Suppressor macrophage (primary cell): ENCODE measurements at places on chromosomes 7 and 10.

DNA sequence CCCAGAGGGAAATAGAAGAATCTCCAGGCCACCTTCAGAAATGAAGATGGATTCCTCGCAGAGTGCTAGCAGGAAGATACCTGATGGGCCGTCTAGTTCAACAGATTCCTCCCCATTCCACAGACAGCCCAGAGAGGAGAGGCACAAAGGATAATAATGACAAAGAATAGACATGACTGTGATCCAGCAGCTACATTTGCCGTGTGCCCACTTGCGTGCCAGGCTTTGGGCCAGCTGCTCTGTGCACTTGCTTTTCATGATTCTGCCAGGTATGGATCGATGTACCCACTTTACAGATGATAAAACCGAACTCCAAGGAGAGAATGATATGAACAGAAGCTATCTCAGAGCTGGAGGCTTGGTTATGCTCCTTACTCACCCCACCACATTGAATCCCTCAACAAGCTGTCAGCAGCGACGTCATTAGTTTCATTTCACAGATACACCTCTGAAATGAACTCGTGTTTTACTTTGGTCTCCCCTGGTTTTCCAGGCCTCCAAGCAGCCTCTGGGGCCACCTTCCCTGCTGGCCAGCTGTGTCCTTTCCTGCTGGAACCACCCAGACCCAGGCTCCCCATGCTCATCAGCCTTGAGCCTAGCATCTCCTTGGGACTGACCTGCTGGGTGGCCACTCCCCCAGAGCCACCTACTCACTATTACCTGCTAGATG is 11.9 kb upstream of the WDFY4 start:
- DNase-seq, result no peak

GRCh38 chr10:77974396-77975074 is 48.0 kb upstream of the DLG5 start:
- DNase-seq, result peak; percentile 4

DNA sequence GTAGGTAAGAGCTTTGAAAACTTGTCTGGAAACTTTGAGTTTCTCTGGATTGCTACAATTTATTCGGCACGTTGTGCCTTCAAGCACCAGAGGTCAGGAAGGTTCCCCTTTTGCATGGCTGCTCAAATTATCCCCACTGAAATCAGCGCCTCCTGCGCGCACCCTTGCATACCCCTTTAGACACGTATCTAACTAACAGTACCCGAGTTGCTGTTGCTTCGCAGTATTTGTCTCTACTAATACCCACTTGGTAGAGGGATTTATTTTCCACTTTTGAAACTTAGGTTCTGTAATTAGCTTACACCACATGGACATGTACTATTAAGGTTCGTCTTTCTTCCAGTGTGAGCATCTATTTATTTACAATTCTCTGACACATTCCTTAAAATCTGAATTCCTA is 1.6 kb downstream of the MEOX2 start:
- DNase-seq, result no peak

GRCh38 chr10:97333601-97334369 is 744 bp downstream of the FRAT2 start:
- peak; percentile 93 for DNase-seq

GRCh38 chr7:127791446-127792189 is 139.6 kb downstream of the SND1 start:
- peak; percentile 36 for DNase-seq

DNA sequence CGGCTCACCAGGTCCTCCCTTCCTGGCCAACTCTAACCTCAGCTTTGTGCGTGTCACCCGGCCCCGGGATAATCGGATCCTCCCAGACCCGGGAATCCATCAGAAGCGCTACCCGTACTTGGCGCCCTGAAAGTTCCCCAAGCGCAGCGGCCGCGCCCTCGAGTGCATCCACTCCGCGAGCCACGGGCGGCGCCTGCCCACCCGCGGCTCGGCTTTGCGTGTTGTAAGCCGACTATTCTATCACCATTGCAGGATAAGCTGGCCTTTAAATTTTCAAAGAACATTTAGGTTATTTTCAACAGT is 35.7 kb upstream of the EBLN1 start:
- peak; percentile 81 for DNase-seq

GRCh38 chr10:15789793-15790525 is 70.2 kb upstream of the ITGA8 start:
- no peak for DNase-seq

DNA sequence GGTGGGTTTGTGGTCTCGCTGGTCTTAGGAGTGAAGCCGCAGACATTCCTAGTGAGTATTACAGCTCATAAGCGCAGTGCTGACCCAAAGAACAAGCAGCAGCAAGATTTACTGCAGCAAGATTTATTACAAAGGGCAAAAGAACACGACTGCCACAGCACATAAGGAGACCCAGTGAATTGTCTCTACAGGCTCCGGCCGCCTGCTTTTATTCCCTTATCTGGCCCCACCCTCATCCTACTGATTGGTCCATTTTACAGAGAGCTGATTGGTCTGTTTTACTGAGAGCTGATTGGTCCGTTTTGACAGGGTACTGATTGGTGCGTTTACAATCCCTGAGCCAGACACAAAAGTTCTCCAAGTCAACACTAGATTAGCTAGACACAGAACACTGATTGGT is 82.1 kb downstream of the VIPR2 start:
- DNase-seq, result no peak

GRCh38 chr7:100882201-100882600 is 7.3 kb downstream of the SRRT start:
- no peak for DNase-seq

DNA sequence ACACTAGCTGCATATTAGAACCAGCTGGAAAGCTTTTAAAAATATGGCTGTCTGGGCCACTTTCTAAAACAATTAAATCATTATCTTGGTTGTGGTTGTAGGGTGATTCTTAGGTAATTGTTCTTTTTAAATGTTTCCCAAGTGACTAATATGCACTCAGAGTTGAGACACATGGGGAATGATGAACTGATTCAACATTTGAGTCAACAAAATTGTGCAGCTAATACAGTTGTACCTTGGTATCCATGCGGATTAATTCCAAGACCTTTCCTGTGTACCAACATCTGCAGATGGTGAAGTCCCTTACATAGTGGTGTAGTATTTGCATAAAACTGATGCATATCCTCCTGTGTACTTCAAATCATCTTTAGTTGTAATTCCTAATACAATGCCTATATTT is 242.2 kb downstream of the ATRNL1 start:
- DNase-seq, result no peak

DNA sequence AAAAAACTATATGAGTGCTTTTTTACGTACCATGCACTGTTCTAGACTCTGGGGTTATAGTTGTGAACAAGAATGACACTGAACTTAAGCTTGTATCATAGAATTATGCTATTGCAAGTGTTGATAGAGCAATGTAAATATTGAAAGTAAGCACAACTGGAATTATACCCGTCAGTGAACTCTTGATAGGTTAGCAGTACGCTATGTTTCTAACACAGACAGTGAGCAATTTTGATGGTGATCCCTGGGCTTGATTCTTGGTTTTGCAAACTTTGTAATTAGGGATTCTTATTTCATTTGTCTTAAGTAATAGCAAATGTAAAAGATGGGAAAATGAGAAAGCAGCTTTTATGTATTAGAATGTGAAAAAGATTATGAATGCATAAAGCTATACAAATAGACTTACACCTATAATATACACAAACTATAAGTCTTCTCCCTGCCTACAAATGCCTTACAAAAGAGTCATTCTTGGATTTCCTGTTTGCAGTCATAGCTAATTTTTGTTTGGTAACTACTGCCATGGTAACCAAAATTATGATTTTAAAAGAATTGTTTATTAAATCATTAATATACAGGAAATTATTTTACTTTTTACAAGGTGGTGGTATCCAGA is 6.7 kb downstream of the TES start:
- DNase-seq, result no peak

- peak; percentile 90 for DNase-seq
Observed at GRCh38 chr10:77555591-77556212, 81.9 kb downstream of the KCNMA1 start.

GRCh38 chr10:32244421-32245207 is 102.3 kb downstream of the EPC1 start:
- no peak for DNase-seq

GRCh38 chr10:123213192-123213591 is 59.0 kb downstream of the BUB3 start:
- DNase-seq, result no peak

- DNase-seq, result no peak
Observed at GRCh38 chr7:1969459-1970284, 263.1 kb downstream of the MAD1L1 start.

GRCh38 chr7:149161241-149161848 is 14.1 kb downstream of the ZNF398 start:
- DNase-seq, result no peak

- DNase-seq, result no peak
Observed at GRCh38 chr10:128083191-128083895, 42.9 kb downstream of the MKI67 start.

GRCh38 chr10:12063483-12063818 is 5.3 kb upstream of the DHTKD1 start:
- DNase-seq, result no peak

- no peak for DNase-seq
Observed at GRCh38 chr10:110851020-110851612, 20.6 kb upstream of the PDCD4 start.

GRCh38 chr10:131797626-131798025 is 103.2 kb upstream of the PPP2R2D start:
- DNase-seq, result no peak

DNA sequence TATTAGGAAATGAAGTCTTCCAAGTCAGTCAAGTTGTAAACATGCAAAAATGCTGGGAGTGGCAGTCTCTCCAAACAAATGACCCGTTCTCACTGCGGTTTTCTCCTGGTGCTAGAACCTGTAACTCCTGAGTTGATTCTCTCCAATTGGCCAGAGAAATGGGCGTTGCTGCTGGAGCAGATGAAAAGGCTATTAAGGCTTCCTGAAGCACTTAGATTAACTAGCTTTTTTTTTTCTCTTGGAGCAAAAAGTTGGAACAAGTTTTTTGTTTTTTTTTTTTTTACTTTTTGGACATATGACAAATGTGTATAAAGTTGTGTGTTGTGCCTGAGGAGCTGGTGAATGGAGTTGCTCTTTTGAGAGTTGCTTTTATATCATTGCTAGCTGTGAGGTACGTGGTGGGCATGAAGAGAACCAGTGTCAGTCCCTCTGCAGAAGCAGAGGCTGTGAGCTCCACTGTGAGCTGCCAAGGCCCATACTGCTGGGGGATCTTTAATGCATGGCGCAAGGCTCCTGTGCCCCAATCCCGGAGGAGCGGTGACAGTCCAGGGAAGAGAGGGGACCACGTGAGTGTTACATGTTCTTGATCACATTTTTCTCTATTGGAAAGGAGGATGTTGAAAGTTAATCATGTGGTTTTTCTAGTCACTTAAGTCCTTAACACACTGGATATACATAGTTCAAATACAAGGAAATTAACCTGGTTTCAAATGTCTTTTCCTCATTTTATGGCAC is 393.6 kb upstream of the GALNT17 start:
- no peak for DNase-seq

GRCh38 chr10:326894-327635 is 191.8 kb downstream of the ZMYND11 start:
- no peak for DNase-seq

GRCh38 chr7:24407965-24408364 is 124.0 kb downstream of the NPY start:
- no peak for DNase-seq

GRCh38 chr7:77651575-77652162 is 44.6 kb upstream of the RSBN1L start:
- peak; percentile 48 for DNase-seq

DNA sequence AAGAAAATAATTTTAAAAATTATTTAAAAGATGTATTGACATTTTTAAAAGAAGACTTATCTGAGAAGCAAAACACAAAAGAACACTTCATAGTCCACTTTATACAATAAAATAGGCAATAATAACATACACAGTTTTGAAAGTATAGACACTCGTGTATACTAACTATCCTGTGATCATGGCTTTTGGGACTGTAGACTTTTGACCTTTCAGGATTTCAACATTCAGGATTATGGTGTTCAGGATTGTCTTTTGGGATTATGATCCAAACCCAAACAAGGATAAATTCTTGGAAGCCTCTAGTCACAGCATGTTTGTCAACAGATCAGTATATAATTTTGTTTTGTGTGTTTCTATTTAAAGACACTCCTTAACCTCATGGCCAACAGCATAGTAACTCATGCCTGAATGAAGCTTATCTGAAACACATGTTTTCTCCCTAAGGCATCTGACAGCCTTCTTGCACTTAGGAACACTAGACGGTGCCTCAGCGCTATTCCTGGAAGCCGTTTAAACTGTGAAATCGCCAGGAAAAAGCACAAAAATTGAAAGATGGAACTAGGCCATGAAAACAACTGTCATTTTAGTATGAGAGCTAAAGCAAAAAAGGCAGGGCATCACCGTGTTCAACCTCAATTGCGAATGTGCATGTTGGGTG is 29.9 kb downstream of the GSAP start:
- no peak for DNase-seq

GRCh38 chr7:4820405-4820966 is 41.3 kb downstream of the PAPOLB start:
- DNase-seq, result no peak

- no peak for DNase-seq
Observed at GRCh38 chr7:84363741-84364140, 169.2 kb upstream of the SEMA3A start.

GRCh38 chr7:11988186-11988585 is 156.2 kb upstream of the THSD7A start:
- DNase-seq, result no peak

- DNase-seq, result no peak
Observed at GRCh38 chr7:46934198-46934825, 647.6 kb downstream of the TNS3 start.

GRCh38 chr7:7671361-7671760 is 30.8 kb downstream of the UMAD1 start:
- peak; percentile 27 for DNase-seq

DNA sequence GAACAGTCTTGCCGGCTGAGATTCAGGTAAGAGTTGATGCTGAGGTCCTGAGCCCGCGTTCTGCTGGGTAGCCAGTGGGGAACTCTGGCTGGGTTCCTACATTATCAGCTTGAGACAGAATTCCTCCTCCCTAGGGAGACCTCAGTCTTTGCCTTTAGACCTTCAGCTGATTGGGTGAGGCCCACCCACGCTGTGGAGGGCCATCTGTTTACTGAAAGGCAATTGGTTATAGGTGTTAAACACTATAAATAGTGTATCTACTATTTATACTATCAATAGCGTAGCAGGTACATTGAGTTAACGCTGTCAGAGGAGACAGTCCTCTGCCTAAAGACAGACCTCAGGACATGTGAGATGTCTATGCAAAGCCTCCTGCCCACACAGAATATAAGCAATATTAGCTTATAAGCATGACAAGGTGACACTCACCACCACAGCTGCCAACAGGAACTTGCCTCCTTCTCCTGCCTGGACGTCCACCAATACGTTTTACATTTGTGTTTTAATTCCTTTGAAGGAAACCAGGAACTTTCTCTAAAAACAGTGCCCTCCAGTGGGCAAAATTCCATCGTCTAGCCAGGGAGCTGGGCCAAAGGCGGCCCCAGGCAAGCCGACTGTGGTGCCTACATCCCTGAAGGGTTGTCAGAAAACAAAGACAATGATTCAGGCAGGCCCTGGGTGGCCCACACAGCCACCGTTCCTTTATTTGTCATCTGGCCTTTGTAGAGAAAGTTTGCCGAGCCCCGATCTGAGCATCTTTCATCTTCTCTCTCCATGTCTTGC is 58.8 kb downstream of the INSIG1 start:
- DNase-seq, result peak; percentile 36
